Stimulated activated naive B cell treated with anti-CD40 and anti-IgM and Interleukin-4, amounts not matched to agents 10 μg/mL and 1 μg/mL and 100 μg/mL, for 72 hours (primary cell): ENCODE measurements at places on chromosomes 7 and 10.
A peak's percentile ranks its signal among the peaks of the same experiment; 100 is the strongest.

GRCh38 chr7:24825931-24826661, 68.8 kb upstream of the GSDME start:
- DNase-seq, result no peak

DNA sequence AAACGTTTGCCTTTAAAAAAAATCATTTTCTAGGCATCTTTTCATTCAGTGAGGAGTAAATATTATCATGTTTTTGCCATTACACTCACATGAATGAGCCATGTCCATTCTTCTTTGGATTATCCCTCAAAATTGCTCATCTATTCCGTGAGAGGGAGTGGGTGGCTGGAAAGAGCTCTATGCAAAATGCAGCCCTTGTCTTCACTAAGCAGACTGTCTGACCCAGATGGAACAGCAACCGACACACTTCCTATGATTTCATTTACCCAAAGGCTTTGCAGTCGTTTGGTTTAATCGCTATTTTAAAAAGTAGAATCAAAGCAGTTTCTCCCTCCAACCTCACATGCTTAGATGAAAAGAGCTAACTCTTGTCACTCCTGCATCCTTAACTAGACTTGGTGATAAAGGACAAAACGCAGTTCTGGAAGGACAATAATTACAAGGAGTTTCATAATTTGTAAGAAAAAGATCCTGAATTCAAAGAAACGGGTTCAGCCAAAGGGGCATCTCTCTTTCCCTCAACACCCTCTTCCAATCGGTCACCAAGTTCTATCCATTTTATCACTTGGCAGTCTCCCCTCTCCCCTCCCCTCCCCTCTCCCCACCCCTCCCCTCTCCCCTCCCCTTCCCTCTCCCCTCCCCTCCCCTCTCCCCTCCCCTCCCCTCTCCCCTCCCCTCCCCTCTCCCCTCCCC, 198.1 kb upstream of the STK17A start:
- no peak for DNase-seq

GRCh38 chr7:129354428-129355157, 79.6 kb upstream of the STRIP2 start:
- no peak for DNase-seq

- no peak for DNase-seq
These were observed 184.4 kb downstream of the MACC1 start for GRCh38 chr7:20032741-20033140.

GRCh38 chr10:88286030-88286429, 297.1 kb downstream of the RNLS start:
- no peak for DNase-seq

DNA sequence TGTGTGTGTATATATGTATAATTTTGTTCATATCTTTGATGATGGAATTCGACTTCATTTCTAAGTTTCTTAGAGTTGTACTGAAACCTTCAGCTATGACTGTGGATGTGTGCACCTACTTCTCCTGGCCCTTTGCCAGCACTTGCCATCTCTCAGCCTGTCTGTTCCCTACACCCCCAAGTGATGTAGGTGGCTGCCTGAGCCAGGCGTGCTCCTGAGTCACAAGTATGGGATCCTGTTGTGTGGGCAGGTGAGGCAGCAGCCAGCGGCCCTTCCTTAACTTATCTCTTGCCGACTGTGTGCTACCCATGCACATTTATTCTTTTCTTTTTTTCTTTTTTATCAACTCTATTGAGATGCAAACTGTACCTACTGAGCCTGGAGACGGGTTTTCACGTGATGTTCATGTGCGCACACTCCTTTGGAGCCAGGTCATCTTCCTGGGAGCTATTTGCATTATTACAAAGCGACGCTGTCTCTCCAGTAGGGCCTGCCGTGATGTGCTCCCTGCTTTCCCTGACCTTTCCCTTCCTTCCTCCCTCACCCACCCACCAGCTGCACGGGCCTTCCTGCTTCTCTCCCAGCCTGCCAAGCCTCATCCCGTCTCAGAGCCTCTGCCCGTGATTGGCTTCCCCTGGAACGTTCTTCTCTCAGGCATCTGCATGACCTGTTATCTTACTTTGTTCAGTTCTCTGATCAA, 31.3 kb upstream of the GALNT11 start:
- DNase-seq, result no peak

DNA sequence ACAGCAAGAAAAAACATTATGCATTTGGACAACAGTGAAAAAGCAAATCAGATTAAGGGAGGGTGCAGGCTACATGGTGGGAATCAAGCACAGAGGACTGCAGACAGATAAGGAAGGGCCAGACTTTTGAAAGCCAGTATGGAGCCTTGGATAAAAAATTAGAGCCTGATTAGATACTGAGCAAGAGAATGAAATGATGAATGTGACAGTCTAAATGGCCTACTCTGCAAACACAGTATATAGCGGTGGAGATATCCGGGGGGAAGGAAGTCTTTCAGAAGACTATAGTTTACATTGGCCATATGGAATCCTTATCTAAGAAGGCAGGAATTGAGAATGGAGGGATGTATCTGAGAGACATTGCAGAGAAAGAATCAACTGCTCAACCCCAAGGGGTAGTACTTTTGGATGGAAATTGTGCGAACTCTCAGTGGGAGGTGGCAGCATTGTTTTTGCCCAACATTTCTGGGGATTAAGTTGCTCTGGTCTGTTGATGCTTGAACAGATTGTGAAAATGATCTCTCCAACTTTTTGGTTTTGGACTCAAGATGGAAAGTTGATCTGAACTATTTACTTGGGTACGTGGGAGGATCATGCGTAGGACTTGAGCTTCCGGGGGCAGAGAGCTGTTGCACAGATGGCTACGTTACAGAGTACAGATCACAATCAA, 39.4 kb upstream of the CHCHD3 start:
- DNase-seq, result no peak

GRCh38 chr7:121038717-121039509, 50.4 kb downstream of the CPED1 start:
- no peak for DNase-seq

DNA sequence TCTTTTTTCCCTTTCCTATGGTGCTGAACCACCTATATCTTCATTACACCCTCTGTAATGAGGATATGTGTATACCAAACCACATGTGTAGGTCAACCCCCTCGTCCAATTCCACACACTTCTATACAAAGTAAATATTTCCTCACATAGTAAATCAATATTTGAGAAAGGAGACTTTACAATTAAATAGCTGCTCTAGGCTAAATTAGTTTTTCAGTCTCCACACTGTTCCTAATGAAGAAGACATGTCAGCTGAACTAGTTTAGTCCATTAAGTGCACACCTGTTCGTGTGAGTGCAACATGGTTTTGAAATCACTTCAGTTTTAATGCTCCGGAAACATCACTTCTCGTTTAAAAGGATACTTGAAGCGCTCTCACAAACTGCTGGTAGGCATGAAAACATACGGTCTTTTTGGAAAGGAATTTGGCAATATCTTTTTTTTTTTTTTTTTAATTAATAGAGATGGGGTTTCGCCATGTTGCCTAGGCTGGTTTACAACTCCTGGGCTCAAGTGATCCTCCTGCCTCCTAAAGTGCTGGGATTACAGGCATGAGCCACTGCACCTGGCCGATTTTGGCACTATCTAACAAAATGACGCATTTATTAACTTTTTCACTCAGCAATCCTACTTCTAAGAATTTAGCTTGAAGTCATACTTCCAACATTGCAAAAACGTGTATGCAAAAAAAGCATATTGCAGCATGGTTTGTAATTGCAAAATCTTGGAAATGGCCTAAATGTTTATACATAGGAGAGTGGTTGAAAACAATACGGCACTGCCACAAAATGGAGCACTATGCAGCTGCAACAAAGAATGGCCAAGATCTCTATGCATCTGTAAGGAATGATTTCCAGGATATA, 2.1 kb upstream of the XRCC2 start:
- DNase-seq, result no peak

- DNase-seq, result no peak
These were observed 87.5 kb upstream of the ANLN start for GRCh38 chr7:36301914-36302771.

- peak; percentile 36 for DNase-seq
These were observed 31.1 kb downstream of the JAZF1 start for GRCh38 chr7:28149291-28150101.

DNA sequence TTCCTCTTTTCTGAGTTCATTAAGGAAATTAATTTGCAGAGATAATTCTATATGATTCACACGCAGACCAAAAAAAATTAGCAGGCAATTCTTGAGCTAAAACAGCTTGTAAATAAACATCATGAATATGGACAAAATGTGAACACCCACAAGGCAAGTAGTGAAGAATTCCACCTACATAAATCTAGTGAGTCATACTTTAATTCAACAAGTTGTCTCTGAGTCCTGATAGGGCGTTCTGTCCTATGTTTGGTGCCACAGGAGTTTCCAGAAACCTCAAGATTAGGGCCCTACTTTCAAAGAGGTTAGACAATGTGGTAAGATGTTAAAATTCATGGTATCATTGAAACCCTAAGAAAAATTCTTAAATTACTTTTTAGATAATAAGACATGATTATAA, 122.3 kb downstream of the SGMS1 start:
- DNase-seq, result no peak

GRCh38 chr7:106597751-106598546, 63.0 kb downstream of the CCDC71L start:
- no peak for DNase-seq

- DNase-seq, result no peak
These were observed 325.0 kb downstream of the PLXNA4 start for GRCh38 chr7:132251327-132251659.

DNA sequence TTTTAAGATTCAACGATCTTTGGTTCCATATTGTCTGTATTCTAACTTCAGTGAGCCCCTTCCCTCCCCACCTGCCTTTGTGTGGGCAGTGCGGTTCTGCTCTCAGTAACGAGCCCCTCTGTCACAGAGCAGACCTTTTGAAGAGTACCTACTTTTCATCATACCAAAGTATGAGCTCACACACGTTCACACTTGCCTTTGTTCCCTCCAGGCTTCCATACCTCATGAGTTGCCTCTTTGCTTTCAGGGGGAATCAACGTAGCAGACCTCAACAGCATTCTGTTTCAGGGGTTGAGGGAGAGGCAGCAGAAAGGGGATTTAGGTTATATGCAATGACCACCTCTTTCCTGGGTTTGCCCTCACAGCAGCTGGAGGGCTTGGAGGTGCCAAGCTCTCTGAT, 211.4 kb upstream of the MDFIC start:
- DNase-seq, result no peak

GRCh38 chr7:144709066-144709465, 126.8 kb downstream of the TPK1 start:
- no peak for DNase-seq

DNA sequence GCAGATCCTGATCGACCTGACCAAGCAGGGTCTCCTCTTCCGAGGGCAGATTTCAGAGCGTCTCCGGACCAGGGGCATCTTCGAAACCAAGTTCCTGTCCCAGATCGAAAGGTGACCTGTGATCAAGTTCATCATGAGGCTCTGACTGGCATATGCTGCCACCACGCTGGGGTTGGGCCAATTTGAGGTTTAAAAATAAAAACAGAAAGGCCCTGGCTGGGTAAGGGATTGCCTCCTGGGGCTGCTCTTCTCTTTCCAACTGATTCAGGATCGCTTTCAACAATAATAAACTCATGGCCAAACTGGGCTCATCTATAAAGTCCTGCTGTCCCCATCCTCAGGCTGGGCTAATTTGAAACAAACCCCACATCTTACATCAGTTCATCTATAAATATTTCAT, 17.1 kb upstream of the HK1 start:
- no peak for DNase-seq

DNA sequence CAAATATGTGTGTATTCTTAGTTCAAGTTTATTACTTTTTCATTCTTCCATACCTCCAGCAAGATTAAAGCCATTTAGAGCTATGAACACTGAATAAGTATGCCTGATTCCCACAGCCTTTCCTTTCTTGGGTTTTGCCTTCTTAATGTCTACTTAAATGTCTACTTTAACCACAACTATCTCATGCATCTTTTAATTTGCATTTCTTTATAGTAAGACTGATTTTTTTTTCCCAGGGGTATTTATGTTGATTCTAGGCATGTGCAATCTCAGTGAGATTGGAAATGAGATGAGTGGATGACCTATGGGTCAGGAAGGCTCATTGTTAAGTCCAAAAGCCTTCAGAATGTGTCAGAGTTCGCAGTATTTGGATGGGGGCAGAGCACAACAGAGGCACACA, 3.6 kb downstream of the PCBD1 start:
- DNase-seq, result no peak

DNA sequence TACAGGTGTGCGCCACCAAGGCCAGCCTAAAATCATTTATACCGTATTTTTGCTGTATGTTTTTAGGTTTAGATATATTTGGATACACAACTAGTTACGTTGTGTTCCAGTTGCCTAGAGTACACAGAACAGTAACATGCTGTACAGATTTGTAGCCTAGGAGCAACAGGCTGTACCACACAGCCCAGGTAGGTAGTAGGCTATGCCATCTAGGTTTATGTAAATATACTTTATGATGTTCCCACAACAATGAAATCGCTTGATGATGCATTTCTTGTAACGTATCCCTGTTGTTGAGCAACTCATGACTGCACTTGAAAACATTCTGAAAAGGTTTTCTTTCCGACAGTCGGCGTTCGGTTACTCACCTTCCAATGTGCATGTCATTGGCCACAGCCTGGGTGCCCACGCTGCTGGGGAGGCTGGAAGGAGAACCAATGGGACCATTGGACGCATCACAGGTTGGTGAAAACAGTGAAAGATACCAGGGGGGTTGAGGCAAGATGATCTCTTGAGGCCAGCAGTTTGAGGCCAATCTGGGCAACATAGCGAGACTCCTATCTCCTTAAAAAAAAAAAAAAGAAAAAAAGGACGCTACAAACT, 7.7 kb downstream of the PNLIP start:
- DNase-seq, result no peak

DNA sequence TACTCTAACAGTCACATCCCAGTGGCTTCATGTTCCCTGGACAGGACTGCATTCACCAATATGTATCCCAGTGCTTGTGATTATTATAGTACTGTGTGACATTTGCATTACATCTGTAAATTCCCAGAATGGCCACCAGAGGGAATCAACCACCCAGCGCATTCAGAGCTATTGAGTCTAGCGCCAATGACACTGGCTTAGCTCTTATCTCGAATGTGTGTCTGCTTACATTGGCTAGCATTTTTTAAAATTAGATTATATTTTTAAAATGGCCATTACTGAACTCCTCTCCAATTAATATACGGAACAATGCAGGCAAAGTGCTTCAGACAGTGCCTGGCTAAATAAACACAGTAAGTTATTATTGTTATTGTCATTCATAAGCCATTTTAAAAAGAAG, 36.3 kb downstream of the TRIL start:
- no peak for DNase-seq

DNA sequence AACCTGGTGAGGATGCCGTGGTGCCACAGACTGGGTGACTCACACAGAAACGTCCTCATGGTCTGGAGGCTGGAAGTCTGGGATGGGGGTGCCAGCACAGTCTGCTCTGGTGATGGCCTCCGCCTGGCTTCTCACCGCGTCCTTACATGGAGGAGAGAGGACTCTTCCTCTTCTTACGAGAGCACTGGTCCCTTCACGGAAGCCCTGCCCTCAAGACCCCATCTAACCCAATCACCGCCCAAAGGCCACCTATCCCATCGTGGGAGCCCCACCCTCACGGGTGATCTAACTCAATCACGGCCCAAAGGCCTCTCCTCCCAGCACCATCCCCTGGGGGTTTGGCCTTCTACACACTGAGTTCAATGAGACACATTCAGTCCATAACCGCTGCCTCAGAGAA, 137.7 kb downstream of the PTPRN2 start:
- no peak for DNase-seq

GRCh38 chr10:102627736-102628293, 16.5 kb upstream of the TRIM8 start:
- DNase-seq, result no peak
